DMS79 treated with DMSO at 0.1 percent for 48 hours (cell line): ENCODE measurements at places on chromosomes 5 and 9.

DNA sequence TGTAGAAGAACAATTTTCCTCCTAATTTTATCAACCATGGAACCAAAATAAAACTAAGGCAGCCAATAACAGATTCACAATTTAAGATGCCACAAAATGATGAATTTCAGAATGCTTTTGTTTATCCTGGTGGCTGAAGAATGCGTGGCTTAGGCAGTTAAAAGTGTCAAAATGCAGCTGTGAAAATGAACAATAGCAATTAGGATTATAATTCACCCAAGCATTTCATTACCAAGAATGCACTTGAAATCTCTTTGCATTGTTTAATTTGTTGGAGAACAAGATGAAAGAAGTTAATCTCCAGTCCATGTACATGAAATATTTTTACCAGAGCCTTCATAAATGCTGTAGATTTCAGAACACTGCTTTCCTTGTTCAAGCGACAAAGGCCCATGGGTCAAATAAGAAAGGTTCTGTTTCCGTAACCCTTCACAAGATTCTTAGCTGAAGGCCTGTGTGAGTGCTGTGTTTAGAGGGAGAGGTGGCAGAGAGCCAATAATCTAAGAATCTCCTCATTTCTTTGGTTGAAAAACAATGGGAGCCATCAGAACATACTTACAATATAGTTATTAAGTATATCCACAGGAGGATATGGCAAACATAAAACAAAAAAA is 39.3 kb downstream of the CLINT1 start:
- DNase-seq = no peak

DNA sequence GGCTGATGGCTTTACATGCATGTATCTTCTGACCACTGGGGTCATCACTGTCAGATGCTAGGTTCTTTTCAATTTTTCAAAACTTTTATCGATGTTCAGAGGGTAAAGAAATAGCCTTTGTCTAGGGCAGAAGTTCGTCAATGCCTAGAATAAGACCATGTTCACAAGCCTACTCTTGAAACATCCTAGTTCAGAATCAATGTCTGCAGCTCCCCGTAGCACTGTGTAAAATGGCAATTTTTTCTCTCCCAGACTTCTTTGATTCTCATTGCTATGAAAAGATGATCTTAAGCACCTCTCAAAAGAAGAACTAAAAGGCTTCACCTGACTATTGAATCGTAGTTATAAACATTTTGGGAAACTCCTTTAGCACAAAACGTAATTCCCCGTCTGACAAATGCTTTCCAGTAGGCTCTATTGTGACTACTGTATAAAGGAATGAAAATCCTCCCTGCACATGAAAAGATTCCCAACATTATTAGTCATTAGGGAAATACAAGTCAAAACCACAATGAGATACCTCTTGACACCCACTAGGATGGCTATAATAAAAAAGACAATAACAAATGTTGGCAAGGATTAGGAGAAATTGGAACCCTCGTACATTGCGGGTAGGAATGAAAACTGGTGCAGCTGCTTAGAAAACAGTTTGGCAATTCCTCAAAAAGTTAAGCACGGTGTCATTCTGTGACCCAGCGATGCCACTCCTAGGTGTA is 263.5 kb downstream of the ARHGAP26 start:
- no peak for DNase-seq

- no peak for DNase-seq
Observed at GRCh38 chr9:88757406-88758010, 222.5 kb downstream of the NXNL2 start.

- DNase-seq = no peak
Observed at GRCh38 chr9:123724211-123724796, 205.6 kb downstream of the DENND1A start.

DNA sequence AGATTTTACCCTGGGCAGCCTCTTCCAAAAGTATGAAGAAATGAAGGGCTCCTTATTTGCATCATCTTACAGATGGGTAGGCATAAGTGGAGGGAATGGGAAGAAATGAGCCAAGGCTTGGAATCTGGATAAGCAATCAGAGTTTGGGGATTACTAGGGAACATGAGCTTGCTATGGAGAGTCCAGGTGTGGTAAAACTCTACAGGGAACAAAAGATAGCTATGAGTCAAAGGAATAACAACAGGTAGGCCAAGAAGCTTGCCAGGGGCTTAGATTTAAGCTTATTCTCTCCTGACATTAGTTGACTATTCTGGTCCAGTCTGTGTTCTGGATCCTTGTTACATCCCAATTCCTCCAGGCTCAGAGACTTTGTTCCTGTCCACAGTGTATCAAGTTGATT is 16.4 kb downstream of the RFK start:
- DNase-seq = no peak

- DNase-seq = no peak
Observed at GRCh38 chr5:142017832-142018427, 5.1 kb upstream of the GNPDA1 start.

DNA sequence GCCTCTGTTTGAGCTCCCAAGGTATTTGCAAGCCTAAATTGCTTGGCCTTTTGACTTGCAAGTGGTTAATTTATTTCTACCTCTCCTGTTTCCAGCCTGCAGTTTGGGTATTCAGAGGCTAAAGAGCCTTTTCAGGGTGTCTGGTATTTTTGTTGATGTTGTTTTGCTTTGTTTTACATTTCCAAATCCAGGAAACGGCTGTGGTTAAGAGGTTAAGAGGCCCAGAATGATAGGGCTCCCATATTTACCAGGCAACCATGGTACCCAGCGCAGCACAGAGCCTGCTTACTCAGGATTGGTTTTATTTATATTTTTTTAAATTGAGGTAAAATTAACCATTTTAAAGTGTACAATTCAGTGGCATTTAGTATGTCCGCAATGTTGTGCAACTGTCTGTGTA is 92.1 kb downstream of the PDZD2 start:
- no peak for DNase-seq

GRCh38 chr5:107670087-107670931 is 428 bp downstream of the EFNA5 start:
- no peak for DNase-seq

DNA sequence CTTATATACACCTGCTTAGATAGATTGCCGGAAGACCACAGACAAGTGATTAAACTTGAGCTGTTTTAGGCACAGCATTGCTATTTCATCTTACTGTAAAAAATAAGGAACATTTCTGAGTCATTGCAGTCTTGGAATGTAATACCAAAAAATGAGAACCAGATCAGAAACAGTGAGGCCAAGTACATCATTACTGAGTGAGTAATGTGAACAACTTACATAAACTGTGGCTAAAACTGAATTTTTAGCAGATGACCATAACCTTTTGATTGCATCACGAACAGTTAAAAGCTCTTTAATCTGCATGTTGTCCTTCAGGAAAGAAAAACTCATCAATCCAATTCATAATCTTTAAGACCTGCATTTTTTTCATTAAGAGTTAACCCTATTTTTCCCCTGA is 157.1 kb upstream of the FGF10 start:
- DNase-seq = no peak

- no peak for DNase-seq
Observed at GRCh38 chr5:5941486-5941885, 436.9 kb downstream of the MED10 start.

GRCh38 chr5:50751064-50751657 is 84.7 kb downstream of the PARP8 start:
- DNase-seq = peak; percentile 5

GRCh38 chr5:120134944-120135343 is 329.2 kb upstream of the PRR16 start:
- DNase-seq = no peak

DNA sequence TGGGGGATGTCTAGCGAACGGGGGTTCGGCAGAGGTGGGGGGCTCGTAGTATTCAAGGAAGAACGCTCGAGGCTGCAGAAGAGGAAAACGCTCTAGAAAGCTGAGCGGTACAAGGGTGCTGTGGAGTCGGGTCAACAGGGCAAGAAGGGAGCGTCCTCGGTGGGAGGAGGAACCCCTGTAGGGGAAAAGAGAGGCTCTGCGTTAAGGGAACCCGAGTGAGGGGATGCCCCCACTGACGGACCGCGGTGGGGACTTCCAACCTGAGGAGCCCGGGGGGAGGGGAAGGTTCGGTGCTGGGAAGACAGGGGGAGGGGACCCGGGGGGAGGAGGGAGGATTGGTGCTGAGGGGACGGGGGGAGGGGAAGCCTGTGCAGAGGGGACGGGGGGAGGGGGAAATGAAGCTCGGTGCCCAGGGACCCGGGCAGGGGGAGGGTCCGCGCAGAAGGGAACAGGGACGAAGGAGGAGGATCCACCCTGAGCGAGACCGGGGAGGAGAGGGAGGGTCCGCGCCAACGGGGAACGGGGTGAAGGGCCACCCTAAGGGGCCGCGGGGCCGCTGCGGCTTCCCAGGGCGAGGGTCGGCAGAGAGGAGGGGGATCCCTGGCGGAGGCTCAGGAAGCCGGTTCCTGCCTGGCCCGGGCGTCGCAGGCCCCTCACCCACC is 621 bp downstream of the NR6A1 start:
- DNase-seq = no peak

DNA sequence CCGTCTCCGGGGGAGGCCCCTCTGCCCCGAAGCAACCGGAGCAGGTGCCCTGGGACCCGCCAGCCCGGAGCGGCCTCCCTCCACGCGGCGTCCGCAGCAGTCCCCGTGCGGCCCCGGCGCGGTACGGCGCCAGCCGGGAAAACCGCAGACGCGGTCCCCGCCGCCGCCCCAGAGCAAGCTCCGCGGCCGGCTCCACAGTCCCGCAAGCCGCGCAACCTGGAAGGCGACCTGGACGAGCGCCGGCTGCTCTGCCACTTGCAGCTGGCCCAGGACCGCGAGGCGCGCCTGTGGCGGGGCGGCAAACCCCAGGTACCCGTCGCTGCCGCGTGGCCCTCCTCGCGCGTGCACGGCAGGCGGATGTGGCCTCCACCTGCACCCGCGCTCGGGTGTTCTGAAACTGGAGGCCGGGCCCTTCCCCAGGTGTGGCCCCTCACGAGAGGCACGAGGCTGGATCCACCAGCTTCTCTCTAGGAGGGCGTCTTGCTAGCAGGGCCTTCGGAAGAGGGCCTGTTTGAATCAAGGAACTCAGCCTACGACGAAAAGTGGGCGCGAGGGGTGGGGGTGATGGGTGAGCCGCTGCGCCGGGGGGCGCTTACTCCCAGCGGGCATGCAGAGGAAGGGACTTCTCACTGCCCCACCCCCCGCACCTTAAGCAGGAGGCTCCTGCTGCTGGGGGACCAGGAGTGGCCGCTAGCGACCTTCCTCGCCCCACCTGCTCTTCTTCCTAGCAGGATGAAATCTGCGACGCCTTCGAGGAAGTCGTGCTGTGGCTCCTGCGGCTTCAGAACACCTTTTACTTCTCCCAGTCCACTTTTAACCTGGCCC is 602 bp downstream of the CCNI2 start:
- DNase-seq = no peak

- DNase-seq = no peak
Observed at GRCh38 chr5:156375895-156376495, 49.0 kb downstream of the SGCD start.

DNA sequence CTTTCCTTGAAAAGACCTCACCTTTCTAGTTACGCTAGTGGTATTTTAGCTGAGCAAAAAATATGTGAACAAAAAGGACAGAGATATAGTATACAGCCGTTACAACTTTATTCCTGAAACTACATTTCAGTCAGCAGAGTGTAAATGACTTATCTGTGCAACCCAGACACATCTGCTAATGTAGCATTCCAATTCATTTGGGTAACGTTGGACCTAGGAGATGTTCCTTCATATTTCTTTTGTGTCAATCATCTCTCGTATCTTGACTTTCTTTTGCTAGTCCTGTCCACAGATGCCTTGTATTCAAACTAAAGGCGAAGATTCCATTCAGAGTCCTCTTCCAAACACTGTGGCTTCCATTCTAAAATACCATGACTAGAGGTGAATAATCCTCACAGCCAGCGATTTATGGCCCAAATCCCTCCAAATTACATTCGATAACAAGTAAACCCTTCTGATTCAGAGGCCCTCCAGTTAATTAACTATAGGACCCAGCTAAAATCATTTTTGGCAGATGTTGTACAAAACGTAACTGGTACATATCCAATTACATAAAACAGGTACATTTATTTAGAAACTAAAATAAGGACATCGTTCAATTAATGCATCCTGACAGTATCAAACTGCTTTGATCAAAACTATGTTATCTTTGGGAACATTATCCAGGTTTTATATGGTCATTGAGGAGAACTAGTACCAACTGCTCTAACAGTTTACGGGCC is 155.7 kb downstream of the DROSHA start:
- DNase-seq = no peak

GRCh38 chr9:124032247-124032646 is 20.7 kb downstream of the LHX2 start:
- DNase-seq = no peak

- DNase-seq = no peak
Observed at GRCh38 chr9:10512144-10512543, 100.7 kb downstream of the PTPRD start.
